Endothelial cell of umbilical vein (primary cell): ENCODE measurements at places on chromosomes 4 and X. TPM values are rescaled to one million over a fixed set of nuclear protein-coding genes. Genes with fewer than 3 reads are reported as not detected.

Gene HTATSF1
- total RNA-seq = 30.4 and 31.1 TPM in 2 replicates

Gene BRS3
- not detected in 2 replicates for total RNA-seq

Gene RPL39
- total RNA-seq = 1,516 and 1,582 TPM in 2 replicates

Gene MAGEE2
- not detected in 2 replicates for total RNA-seq

Gene AFM
- not detected in 2 replicates for total RNA-seq

Gene SPANXN3
- total RNA-seq = not detected in 2 replicates

DNA sequence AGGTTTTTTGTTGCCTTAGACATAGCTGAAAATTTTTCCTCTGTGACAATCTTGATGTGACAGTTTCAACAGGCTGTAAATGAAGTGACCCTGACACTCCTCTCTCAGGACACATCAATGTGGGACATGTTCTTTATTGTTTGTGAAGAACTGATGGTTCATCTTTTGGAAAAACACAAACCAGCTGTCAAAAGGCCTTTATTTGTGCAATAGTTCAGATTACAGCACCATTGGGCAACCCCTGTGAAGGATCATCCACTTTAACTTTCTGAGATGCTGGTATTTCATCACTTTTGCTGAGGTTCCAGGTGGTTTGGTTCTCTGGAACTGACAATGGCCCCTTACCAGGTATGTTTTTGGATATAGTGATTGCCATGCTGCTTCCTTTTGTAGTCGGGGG lies 40.3 kb downstream of the OSTC start:
- no peak for DNase-seq

DNA sequence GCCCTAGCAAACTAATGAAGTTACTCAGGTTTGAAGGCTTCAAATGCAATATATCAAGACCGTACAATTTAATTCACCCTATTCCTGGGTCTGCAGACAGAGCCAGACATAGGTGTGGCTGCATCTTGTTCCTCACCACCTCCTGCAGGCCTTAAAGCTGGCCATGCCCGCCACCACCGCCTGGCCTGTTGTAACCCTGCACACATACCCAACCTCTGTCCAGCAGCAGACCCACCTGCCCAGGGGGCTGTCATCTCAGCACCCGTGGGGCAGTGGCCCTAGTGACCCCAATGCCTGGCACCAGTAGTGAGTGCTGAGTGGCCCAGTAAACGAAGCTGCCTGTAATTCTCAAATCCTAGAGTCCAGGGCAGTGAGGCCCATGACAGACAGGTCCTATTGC lies 40.7 kb downstream of the ZBTB49 start:
- DNase-seq = no peak
